Bronchial epithelial cell (primary cell): ENCODE measurements at places on chromosomes 5 and 9. TPM values are rescaled to one million over a fixed set of nuclear protein-coding genes. Genes with fewer than 3 reads are reported as not detected.
A peak's percentile ranks its signal among the peaks of the same experiment; 100 is the strongest.

DNA sequence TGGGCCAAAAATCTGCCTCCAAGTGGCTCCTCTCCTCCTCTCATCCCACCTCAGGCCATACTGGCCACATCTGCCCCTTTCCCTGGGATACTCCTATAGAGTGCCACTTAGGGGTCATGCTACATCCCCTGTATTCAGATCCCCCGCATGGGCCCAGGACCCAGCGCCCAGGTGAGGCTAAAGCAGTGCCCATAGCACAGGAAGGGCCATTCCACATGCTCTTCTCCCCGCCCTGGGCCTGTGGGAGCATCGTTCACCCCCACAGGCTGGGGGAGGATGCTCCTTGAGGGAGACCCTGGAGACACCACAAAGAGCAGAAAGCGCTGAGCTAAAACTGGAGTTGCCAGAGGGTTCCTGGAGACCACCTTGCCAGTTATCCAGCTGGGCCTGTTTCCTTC lies 52.5 kb upstream of the SLC25A51 start:
- DNase-seq = no peak

Gene OR1J2
- not detected in 2 replicates for total RNA-seq

GRCh38 chr5:79488775-79489174 lies 25.2 kb downstream of the HOMER1 start:
- DNase-seq = no peak

- peak; percentile 86 for DNase-seq
Observed at GRCh38 chr5:62167561-62168057, 138.4 kb upstream of the KIF2A start.

- peak; percentile 21 for DNase-seq
Observed at GRCh38 chr5:96595300-96596090, 66.7 kb upstream of the CAST start.

DNA sequence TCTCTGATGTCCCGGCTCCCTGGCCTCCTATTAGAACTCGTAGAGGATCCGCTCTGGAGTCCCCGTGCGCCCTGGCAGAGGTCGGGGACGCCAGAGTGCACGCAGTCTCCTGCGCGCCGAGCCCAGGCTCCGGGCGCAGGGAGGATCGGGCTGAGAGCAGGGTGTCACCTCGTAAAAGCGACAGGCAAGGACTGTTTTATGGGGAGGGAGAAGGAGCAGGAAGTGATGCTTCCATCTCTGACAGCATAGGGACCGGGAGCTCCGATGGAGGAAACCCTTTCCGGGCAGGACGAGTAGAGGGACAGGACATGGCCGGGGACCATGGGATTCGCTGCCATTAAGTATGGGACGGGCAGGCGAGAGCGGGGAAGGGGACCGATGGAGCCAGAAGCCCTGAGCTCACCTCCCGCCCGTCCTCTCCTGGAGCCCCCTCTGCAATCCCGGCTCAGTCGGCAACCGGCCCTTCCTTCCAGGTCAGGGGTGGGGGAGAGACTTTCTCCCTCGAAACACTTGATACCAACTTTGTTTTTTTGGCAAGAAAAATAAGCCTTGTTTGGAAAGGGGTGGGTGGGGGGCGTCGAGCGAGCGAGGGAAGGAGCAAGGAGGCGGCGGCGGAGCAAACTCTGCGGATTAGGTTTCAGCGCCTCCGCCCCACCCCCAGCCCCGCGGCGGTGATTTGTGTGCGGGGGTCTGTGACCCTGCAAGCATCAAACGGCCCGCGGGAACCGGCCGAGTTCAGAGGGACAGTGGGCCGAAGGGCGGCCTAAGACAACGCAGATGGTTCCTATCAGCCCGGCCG lies 12.6 kb downstream of the LMX1B start:
- DNase-seq = no peak

GRCh38 chr9:131950487-131950886 lies 129.2 kb downstream of the MED27 start:
- DNase-seq = no peak

DNA sequence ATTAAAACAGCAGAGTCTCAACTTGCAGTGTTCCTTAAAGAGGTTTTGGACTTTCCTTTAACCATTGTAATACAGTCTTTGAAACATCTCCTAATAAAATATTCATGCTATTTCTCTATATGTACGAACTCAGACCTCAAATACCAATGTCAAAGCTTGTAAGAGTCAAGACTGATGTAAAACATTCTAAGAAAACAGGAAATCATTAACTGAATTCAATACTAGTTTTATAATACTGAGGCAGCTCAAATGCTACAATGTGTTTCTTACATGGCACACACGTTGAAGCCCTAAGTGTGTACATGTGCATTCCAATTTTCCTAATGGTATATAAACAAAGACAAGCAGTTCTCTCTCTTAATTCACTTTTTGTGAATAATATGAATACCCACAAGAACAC lies 11.6 kb downstream of the PSIP1 start:
- no peak for DNase-seq

DNA sequence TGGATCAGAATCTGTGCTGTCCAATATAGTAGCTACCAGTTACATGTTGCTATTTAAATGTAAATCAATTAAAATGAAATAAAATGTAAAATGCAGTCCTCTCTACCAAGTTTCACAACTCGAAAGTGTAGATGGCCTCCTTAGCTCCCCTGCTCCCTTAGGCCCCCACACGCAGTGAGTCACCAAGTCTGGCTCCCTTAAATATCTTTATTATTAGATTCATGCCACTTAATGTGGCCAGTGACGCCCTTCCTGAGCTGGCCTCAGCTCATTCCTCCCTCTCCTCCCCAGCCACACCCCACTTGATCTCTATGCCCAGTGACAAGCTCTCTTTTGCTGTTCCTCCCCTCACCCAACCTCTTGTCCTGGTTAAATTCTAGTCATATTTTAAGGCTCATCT lies 88.4 kb upstream of the DNAH5 start:
- DNase-seq = peak; percentile 28

DNA sequence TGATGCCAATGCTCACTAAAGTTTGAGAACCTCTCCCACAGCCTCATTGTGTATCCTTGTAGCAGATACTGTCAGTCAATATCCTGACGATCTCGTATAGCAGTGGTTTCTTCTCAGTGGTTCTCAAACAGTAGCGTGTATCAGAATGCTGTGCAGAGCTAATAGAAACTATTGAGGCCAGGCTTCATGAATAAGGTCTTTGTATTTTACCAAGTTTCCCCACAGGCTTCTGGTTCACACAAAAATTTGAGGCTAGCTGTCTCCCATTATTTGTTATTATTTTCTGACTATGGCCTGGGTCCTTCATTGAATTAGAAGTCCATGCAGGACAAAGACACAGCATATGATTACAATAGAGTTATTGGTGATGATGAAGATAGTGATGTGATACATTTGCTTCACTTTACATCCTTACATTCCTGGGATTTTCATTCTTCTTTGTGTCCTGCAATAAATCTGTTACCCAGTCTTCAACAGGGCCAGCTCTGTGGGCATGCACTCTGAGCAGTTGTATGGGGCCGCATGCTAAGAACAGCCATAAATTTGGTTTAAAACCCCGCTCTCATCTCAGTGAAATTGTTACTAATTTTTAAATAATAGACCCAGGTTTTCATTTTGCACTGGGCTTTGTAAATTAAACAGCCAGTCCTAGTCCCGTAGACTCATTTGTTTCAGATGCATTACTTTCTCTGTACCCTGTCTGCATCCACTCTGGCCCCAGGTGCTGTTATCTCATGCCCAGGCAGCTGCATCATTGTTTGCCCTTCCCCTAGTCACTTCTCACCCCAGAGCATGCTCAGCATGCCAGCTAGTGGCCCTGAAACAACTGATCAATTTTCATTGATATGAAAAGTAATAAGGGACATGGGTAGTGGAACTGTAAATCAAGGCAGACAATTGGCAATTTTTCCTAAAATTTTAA lies 199.9 kb upstream of the PIK3R1 start:
- DNase-seq = no peak

Gene SLC22A4
- total RNA-seq = 0.13 and 0.26 TPM in 2 replicates

DNA sequence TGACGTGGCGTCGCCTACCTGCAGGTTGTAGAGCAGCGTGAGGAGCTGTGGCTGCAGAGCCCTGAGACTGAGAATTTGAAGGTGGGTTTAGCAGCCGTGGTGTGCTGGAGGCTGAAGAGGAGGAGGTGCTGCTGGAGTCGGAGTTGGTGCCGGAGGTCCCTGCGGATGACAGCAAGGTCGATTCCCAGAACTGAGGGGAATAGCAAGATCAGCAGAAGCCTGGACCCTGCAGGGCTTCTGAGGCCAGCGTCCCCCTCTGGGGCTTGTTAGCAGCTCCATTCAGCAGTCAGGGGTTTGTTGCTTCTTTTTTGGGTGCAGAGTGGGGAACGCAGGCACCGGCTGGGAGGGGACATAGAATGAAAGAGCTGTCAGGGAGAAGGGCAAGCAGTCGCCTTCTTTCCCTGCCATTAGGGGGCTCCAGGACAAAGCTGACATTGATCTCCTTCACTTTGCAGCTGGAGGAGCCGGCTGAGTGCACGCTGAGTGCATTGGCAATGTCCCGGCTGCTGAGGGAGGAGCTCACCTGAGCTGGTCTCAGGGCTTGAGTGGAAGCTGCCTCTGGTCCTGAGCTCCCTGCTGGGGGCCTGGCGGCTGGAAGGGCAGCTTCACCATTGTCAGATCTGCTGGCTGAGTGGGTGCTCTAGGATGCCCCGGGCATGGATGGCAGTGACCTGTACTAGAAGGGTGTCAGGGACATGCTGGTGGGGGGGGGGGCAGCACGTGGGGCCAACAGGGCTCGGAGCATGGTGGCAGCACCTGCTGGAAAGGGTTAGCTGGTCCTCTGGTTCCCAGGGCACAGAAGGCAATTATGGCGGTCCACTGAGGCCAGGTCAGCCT lies 20.8 kb downstream of the OBP2B start:
- DNase-seq = peak; percentile 18

GRCh38 chr5:117103703-117104102 lies 529.1 kb upstream of the SEMA6A start:
- no peak for DNase-seq

Gene ADGRD2
- total RNA-seq = 0.38 TPM in 1 of 2 replicates, not detected in the other

Gene WDR41
- 148 and 222 TPM in 2 replicates for total RNA-seq

Gene GRIA1
- under 0.01 TPM in 1 of 2 replicates, not detected in the other for total RNA-seq

Gene ISL1
- 1.8 and 6.1 TPM in 2 replicates for total RNA-seq

DNA sequence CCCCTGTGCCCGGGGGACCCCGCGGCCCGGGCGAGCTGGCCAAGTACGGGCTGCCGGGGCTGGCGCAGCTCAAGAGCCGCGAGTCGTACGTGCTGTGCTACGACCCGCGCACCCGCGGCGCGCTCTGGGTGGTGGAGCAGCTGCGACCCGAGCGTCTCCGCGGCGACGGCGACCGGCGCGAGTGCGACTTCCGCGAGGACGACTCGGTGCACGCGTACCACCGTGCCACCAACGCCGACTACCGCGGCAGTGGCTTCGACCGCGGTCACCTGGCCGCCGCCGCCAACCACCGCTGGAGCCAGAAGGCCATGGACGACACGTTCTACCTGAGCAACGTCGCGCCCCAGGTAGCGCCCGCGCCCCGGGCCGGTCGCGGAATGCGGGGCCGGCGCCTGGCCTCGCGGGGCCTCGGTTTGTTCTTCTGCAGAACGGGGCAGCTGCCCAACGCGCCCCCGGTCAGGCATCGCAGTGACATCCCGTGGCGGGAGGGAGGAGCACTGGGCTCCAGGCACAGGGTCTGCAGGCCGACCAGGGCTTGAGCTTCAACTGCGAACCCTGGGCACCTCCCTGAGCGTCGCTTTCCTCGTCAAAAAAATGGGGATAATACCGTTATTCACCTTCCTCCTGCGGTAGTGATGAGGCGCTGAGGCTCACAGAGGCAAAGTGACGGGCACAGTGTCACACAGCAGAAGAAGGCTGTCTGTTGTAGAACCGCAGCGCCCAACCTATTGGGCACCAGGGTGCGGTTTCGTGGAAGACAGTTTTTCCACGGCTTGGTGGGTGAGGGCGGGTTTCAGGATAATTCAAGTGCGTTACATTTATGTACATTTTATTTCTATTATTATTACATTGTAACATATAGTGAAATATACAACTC lies 777 bp downstream of the ENDOG start:
- DNase-seq = no peak

DNA sequence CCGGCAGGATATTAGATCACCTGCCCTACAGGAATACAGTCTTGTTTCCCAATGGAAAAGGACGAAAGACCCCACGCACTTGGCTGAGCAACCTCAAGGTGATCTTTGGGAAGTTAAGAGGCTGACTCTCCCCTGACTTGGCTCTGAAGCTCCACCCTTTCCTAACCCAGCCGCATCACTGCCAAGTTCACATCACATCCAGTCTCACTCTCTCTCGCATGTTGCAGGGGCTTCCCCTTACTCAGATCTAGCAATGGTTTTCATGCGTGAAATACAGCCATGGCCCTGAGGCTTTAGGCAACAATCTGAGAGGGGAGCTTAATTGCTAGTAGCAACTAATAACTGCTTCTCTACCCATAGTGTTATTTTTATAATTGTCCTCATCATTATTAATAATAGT lies 211.6 kb downstream of the DOCK8 start:
- no peak for DNase-seq

- DNase-seq = no peak
Observed at GRCh38 chr9:89379508-89380115, 61.3 kb downstream of the SECISBP2 start.

GRCh38 chr5:151459680-151460324 lies 12.4 kb downstream of the SLC36A1 start:
- DNase-seq = no peak

GRCh38 chr5:115494570-115495289 lies 49.8 kb downstream of the FEM1C start:
- DNase-seq = no peak

Gene SIT1
- total RNA-seq = not detected in 2 replicates
